Stimulated activated CD8-positive, alpha-beta memory T cell treated with anti-CD3 and anti-CD28 coated beads, Interleukin-4, amount 100 ng/mL, for 4 hours (primary cell): ENCODE measurements at places on chromosomes 16 and 17.
A peak's percentile ranks its signal among the peaks of the same experiment; 100 is the strongest.

- DNase-seq, result no peak
Measured at GRCh38 chr16:80994451-80994850, 12.2 kb downstream of the CMC2 start.

- no peak for DNase-seq
Measured at GRCh38 chr16:72927199-72928089, 120.5 kb downstream of the ZFHX3 start.

DNA sequence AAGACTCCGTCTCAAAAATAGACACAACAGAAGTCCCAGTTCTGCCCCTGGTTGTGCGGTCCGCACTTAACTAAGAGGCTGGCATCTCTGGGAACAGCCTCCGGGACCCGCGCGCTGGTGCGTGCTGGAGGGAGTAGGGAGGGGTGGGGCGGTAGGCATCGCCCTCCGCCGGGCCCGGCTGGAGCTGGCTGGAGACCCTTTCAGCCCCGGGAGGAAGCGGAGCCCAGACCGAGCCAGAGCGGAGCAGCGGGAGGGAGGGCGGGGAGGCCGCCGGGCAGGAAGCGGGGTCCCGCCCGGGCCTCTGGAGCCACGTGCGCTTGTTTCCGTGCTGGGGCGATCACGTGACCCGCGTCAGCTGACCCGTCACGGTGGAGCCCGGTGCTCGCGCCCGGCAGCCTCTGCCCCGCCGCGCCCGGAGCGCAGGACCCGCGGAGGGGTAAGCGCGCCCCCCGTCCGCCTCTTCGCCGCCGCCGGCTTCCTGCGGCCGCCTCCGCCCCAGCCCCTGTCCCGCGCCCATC lies at the start of gene WDR81:
Gene WDR81 (plus strand): TSS at position 354 of the 518 bp plus-strand sequence. CDS start 256 bp downstream, outside the sequence.
- DNase-seq, result peak; percentile 78

DNA sequence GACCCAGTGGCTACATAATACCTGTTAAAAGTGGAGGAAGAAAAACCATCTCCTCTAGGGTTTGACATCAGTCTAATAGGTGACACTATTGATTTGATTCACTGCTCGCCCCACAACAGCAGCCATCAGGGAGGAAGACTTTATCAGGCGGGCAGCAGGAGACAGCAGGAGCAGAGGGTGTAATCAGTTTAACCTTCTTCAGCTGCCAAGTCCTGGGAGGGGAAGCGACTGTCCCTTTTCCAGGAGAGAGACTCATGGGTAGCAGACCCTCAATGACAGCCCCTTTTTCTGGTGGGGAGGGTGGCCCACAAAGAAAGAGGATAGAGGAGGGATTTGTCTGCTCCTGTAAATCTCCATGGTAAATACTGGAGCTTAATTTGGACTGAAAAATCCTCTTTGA lies 291.8 kb downstream of the HAPSTR1 start:
- DNase-seq, result no peak

DNA sequence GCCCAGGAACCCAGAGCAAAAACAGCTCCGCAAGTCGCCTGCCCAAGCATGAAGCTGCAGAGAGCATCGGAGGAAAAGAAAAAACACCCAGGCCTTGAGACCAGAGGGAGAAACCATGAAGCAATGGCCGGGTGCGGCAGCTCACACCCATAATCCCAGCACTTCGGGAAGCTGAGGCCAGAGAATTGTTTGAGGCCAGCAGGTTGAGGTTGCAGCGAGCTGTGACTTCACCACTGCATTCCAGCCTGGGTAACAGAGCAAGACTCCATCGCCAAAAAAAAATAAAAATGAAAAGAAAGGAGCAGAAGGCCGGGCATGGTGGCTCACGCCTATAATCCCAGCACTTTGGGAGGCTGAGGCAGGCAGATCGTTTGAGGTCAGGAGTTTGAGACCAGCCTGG lies 40.3 kb downstream of the C16orf95 start:
- DNase-seq, result no peak

DNA sequence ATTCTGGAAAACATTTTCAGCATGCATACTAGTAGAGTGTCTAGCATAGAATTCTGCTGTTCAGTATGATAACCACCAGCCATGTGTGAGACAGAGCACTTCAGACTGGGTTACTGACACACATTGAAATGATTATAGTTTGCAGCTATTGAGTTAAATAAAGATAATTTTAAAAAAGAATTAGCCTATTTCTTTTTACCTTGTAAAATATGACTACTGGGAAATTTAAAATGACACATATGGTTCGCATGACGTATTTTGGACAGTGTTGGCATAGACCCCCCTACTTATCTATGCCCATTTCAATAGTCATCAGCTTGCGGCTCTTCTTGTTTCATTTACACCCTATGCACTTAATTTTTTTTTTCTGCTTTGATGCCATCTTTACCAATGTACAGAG lies 4.7 kb upstream of the SDK2 start:
- no peak for DNase-seq

- no peak for DNase-seq
Measured at GRCh38 chr16:1154291-1154886, 1.5 kb downstream of the CACNA1H start.

DNA sequence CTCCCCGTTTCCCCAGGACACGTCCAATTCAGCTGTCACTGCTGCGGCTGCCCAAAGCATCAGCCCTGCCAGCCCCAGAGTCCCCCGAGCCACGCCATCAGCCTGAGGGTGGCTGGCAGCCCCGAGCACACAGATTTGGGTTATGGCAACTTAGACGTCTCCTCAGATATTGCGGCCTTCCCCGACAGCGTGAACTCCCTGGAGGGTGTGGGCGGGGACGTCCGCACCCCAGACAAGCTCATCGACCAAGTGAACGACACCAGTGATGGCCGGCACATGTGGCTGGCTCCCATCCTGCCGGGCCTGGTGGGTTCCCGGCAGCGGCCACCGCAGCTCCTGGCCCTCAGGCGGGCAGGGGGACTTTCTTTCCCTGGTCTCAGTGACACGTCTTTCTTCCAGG lies 224.8 kb downstream of the KATNIP start:
- DNase-seq, result no peak

- no peak for DNase-seq
Measured at GRCh38 chr17:13728781-13729180, 127.1 kb upstream of the HS3ST3A1 start.
